Renal cortex interstitium (tissue), 15 donors: ENCODE measurements at places on chromosomes 13 and 19. TPM values are rescaled to one million over a fixed set of nuclear protein-coding genes. Genes with fewer than 3 reads are reported as not detected.

DNA sequence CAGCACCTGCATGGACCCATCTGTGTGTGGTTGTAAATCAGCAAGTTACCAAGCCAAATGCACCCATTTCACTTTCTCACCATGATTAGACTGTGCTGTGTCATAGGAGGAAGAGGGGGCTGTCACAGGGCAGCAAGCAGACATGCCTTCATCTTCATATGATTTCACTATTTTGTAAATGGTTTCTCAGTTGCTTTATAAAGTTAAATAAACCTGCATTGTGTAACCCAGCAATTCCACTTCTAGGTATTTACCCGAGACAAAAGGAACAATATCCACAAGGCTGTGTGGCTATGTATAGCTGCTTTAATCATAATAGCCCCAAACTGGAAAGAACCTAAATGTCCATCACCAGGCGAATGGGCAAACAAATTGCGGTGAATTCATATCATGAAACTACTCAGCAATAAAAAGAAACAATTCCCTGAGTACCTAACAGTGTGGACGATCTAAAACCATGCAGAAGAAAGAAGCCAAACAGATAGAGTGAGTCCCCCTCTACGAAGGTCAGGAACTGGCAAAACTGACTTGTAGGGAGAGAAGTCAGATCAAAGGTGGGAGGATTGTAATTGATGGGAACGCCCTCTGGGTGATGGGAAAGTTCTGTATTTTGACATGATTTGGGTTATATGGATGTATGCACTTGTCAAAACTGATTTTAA, 185.4 kb downstream of the COL4A1 start:
- no peak for DNase-seq

- DNase-seq = no peak
Observed at GRCh38 chr13:76943646-76944045, 4.7 kb upstream of the ACOD1 start.

- no peak for DNase-seq
Observed at GRCh38 chr13:31781064-31781463, 41.7 kb downstream of the RXFP2 start.

DNA sequence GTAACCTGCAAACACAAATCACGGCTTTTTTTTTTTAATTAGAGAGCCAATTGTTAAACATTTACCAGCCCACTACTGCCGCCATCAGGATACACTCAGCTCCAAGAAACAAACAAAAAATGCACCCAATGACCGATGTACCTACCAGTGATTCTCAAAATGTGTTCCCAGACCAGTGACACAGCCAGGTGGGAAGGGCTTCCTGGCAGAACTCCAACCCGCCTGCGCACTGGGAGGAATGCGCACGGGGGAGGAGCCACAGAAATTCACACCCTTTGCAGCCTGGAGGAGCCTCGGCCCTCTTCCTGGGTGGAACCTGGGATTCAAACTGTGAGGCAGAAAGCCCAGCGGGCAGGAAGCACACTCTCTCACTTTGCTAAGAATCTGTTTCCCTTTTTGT, 255.9 kb downstream of the TBC1D4 start:
- no peak for DNase-seq

Gene PNPLA6
- 57.0 TPM for polyA plus RNA-seq

Gene SULT2A1
- polyA plus RNA-seq = 0.20 TPM
